Central memory CD8-positive, alpha-beta T cell (primary cell): ENCODE measurements at places on chromosomes 3 and 15.

- DNase-seq: no peak
Measured at GRCh38 chr3:171417137-171417536, 43.1 kb downstream of the TNIK start.

GRCh38 chr3:183279371-183279770 is 26.3 kb downstream of the B3GNT5 start:
- no peak for DNase-seq

DNA sequence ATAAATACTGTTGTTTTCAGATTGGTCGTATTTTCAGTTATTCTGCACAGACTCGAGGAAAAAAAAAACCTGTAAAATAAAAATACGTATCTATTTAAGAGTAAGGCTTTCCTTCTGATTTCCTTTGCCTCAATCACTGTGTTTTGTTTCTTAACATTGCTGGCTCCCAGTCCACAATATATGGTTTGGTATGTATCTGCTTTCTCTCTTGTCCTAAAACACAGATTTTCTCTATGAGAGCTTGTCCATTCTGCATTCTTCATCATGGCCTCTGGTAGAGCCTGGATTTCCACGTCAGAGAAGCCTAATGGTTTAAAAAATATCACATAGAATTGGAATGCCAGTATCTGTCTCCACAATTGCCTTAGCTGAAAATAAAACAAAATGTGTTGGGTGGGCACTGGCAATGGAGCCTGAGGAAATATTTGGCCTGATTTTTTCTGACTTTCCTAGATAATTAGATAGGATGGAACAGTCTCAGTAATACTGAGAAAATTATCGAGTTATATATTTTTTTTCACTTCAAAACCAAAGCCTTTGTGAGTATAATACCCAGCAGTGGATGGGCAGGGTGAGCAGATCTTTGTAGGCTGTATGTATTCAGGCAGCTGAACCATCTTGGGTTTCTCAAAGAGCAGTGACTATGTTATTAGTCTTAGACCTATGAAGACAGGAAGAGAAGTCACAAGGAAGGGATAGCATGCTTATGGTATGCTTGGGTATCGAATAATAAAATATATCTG is 1.9 kb downstream of the CD200 start:
- DNase-seq: no peak

DNA sequence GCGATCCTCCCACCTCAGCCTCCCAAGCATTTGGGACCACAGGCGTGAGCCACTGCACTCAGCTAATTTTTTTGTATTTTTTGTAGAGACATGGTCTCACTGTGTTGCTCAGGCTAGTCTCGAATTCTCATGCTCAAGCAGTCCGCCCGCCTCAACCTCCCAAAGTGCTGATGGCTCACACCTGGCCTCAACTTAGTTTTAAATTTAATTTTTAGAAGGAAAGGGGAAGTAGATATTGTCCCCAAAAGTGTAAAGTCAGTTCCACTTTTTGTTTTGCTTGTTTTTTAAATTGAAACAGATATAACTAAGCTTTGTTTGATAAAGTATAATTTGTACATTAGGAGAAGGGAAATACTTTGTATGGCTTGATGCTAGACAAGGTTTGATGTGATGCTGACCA is 31.3 kb upstream of the NFKBIZ start:
- DNase-seq: no peak

- no peak for DNase-seq
Measured at GRCh38 chr15:51186891-51187290, 92.2 kb upstream of the TNFAIP8L3 start.

- no peak for DNase-seq
Measured at GRCh38 chr15:42811433-42811832, 74.5 kb upstream of the CDAN1 start.

- no peak for DNase-seq
Measured at GRCh38 chr15:40936709-40937666, 7.8 kb downstream of the DLL4 start.

- no peak for DNase-seq
Measured at GRCh38 chr15:39517122-39517855, 63.6 kb upstream of the THBS1 start.

DNA sequence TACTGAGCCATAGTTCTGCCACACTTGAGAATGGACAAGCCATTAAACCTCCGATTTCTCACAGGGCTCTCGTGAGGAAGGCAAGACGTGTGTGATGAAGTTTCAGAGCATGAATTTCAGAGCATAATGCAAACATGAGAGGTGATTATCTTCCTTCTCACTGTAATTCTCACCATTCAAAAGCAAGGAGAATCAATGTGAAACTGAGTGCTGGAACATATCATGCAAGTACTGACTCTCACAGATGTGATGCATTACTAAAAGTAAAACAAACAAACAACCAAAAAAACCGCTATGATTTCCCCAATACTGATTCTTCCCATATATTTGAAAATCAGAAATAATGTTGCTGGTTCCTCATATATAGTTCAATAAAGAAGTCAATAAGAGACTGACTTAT is 23.7 kb downstream of the P3H2 start:
- no peak for DNase-seq

- DNase-seq: no peak
Measured at GRCh38 chr3:79115458-79115857, 652.3 kb downstream of the ROBO1 start.

DNA sequence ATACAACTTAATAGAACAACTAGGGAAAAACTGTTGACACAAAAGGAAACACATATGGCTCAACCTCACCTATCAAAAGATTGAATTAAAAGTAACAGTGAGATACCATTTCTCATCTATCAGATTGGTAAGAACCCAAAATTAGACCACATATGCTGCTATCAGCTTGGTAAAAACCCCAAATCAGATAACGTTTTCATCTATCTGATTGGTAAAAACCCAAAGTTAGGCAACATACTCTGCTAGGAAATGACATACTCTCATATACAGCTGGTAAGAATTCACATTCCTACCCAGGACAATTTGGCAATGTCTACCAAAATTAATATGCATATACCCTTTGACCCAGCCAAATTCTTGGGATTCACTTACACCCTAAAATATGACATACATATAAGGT is 26.3 kb downstream of the NRG4 start:
- DNase-seq: no peak

DNA sequence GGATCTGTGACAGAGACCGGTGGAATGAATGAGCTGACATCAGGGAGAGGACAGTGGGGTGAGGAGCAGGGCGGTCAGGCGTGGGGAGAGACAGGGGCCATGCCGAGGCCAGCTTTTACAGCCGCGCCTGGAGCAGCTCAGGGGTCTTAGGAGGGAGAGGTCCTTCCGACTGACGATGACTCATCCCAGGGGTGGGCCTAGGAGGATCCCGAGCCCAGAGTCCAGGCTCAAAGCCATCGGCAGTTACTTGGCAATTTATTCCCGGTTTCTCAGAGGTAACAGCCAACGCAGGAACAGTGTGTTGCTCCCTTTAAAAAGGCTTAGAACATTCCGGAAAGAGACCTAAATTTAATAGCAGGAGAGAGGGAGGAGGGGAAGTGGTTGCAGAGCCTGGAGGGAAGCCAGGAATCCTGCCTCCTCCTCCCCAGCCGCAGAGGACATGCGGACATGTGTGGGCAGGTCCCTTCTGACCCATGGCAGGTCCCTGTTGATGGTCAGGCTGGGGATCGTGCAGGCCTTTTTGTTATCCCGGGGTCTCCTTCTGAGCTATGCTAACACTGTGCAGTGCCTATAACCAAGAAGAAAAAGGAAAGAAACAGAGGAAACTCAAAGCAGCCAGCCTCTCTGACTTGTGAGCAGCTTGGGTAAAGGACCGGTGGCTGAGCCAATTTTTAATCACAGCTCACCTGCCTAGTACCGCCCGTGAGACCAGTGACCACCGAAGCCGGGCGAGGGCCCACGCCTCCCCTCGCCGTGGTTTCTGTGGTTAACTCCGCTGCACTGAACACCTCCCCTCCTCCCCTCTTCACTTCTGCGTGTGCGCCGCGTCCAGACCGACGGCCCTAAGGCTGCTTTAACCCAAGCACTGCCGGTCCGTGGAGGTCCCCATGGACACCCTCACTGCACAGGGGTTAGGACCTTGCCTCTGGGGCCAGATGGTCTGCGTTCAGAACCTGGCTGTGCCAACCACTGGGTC is 392.4 kb upstream of the PROK2 start:
- DNase-seq: no peak

- DNase-seq: no peak
Measured at GRCh38 chr3:83890763-83891135, 1068.0 kb upstream of the CADM2 start.
